ENCODE measurements at places on chromosomes 12 and 14.

- H3K27me3 ChIP-seq = no peaks in the 10 kb centered on the region
- DNase-seq = no peak
- H3K27ac ChIP-seq = no peak overlapping the region
- H3K4me3 ChIP-seq = no peak overlapping the region
These were observed 229.1 kb downstream of the PPM1H start for GRCh38 chr12:62705846-62706245.

GRCh38 chr12:32053881-32054624 lies 52.6 kb upstream of the BICD1 start:
- H3K4me1 ChIP-seq = no peaks in the 10 kb centered on the region
- no peaks in the 10 kb centered on the region for H3K36me3 ChIP-seq
- no peak overlapping the region for H3K4me3 ChIP-seq
- no peak overlapping the region for H3K27ac ChIP-seq

DNA sequence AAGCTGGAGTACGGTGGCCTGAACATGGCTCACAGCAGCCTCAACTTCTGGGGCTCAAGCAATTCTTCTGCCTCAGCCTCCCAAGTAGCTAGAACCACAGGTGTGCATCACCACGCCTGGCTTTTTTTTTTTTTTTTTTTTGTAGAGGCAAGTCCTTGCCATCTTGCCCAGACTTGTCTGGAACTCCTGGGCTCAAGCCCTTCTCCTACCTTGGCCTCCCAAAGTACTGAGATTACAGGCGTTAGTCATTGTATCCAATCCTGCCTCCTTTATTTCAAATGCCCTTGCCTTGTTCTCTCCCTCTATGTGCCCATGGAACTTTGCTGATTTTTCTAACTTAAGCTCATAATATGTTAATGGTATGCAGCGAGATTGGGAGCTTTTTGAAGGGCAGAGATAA lies 49.2 kb upstream of the PRICKLE1 start:
- no peak overlapping the region for H3K27ac ChIP-seq
- H3K4me3 ChIP-seq = no peak overlapping the region
- no peaks in the 10 kb centered on the region for H3K27me3 ChIP-seq
- no peaks in the 10 kb centered on the region for H3K36me3 ChIP-seq

DNA sequence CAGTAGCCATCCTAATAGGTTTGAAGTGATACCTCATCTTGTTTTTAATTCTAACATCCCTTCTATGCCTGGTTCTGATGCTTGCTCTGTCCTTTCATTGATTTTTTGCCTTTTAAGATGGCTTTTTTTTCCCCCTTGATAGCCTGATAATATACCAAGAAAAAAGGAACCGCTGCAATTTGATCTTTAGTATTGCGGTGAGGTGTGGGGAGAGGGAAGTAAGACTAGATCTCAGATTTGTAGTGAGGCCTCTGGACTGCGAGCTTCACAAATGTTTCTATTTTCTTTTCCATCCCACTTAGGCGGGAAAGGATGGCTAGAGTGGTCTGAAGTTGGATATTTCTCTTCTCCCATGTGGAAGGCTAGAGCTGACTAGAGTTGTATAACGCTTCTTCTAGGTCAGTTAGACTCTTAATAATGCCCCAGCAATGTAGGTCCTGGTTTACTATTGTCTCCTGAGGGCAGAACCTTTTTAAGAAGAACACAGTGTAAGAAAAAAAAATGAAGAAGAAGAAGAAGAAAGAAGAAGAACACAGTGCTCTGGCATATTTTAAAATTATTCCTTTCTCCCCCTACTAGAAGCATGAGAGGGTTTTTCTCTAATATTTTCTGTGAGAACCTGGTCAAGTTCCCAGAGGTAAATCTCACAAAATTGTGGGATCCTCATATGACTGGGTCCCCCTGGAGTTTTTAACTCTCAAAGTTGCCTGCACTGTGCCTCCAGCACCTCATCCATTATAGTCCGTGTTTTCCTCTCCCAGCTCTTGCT lies 11.9 kb upstream of the KLRB1 start:
- no peaks in the 10 kb centered on the region for H3K27me3 ChIP-seq
- no peak for DNase-seq
- no peak overlapping the region for H3K4me3 ChIP-seq
- H3K36me3 ChIP-seq = no peaks in the 10 kb centered on the region
- no peak overlapping the region for H3K27ac ChIP-seq

GRCh38 chr12:18054925-18055619 lies 34.9 kb downstream of the RERGL start:
- H3K4me3 ChIP-seq = no peak overlapping the region
- DNase-seq = no peak
- no peaks in the 10 kb centered on the region for H3K4me1 ChIP-seq
- no peaks in the 10 kb centered on the region for H3K36me3 ChIP-seq

GRCh38 chr12:102708108-102708507 lies 208.9 kb downstream of the PAH start:
- H3K27me3 ChIP-seq = no peaks in the 10 kb centered on the region
- H3K4me3 ChIP-seq = no peak overlapping the region
- no peaks in the 10 kb centered on the region for H3K4me1 ChIP-seq
- no peak overlapping the region for H3K27ac ChIP-seq

- no peaks in the 10 kb centered on the region for H3K27me3 ChIP-seq
- peaks cover 13% of the 10 kb centered on the region for H3K4me1 ChIP-seq
- H3K27ac ChIP-seq = no peak overlapping the region
These were observed 342.8 kb upstream of the SFSWAP start for GRCh38 chr12:131367983-131368667.

- H3K27ac ChIP-seq = no peak overlapping the region
- no peak overlapping the region for H3K4me3 ChIP-seq
- H3K27me3 ChIP-seq = no peaks in the 10 kb centered on the region
- H3K4me1 ChIP-seq = peaks cover 16% of the 10 kb centered on the region
- H3K36me3 ChIP-seq = no peaks in the 10 kb centered on the region
- DNase-seq = no peak
These were observed 215.5 kb downstream of the CRADD start for GRCh38 chr12:93892423-93893268.

DNA sequence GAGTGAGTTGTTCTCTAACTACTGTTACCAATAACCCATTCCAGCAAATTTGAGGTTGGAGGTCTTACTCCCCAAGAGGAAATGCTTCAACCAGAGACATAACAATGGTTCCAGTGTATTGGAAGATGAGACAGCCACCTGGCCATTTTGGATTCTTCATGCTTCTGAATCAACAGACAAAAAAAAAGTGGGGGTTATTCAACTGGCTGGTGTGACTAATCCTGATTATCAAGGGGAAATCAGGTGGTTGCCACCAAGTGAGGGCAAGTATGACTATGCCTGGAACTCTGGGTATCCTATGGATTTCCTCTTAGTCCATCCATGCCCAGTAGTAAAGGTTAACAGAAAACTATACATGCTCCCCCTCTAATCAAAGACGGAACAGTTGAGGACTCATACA lies 29.9 kb upstream of the ZNF641 start:
- H3K27me3 ChIP-seq = no peaks in the 10 kb centered on the region
- H3K4me3 ChIP-seq = no peak overlapping the region
- no peaks in the 10 kb centered on the region for H3K4me1 ChIP-seq
- DNase-seq = no peak

DNA sequence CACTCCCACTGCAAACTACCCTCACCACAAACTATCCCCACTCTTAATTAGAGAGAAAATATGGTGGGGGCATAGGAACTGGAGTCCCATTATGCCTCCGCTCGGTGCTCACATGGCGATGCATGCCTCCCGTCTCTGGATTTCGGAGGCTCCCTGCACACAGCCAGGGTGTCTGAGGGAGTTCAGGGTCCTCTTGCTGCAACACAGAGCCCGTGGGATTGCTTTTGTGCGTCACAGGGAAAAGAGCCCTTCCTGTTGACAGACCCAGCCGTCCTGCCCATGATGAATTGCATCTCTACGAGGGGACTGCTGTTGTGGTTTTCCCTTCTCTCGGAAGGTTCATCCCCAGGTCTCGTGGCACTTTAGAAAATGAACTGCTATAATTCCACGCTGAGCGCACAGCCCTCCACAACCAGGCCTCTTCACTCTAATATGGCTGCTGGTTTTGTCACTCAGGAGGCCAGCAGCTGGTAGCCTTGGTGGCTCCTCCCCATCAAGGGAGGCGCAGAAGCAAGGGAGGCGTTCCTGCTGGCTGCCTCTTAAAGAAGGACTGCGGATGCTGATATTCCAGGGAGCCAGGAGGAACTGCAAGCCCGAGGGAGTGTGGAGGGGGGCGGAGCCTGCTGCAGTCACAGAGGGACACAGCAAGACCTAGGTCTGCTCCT lies 158.0 kb downstream of the KCNA5 start:
- no peaks in the 10 kb centered on the region for H3K27me3 ChIP-seq
- no peak overlapping the region for H3K4me3 ChIP-seq
- no peaks in the 10 kb centered on the region for H3K4me1 ChIP-seq
- no peak for DNase-seq
- H3K27ac ChIP-seq = no peak overlapping the region
- no peaks in the 10 kb centered on the region for H3K36me3 ChIP-seq

GRCh38 chr12:68119250-68119649 lies 40.3 kb downstream of the IFNG start:
- H3K36me3 ChIP-seq = no peaks in the 10 kb centered on the region
- no peak overlapping the region for H3K4me3 ChIP-seq
- H3K27ac ChIP-seq = no peak overlapping the region

GRCh38 chr12:50598321-50598862 lies 93.6 kb downstream of the DIP2B start:
- peaks cover 5% of the 10 kb centered on the region for H3K4me1 ChIP-seq
- peak; percentile 40 for DNase-seq
- peak overlapping the region; percentile 6 for H3K27ac ChIP-seq
- H3K27me3 ChIP-seq = no peaks in the 10 kb centered on the region
- no peak overlapping the region for H3K4me3 ChIP-seq

DNA sequence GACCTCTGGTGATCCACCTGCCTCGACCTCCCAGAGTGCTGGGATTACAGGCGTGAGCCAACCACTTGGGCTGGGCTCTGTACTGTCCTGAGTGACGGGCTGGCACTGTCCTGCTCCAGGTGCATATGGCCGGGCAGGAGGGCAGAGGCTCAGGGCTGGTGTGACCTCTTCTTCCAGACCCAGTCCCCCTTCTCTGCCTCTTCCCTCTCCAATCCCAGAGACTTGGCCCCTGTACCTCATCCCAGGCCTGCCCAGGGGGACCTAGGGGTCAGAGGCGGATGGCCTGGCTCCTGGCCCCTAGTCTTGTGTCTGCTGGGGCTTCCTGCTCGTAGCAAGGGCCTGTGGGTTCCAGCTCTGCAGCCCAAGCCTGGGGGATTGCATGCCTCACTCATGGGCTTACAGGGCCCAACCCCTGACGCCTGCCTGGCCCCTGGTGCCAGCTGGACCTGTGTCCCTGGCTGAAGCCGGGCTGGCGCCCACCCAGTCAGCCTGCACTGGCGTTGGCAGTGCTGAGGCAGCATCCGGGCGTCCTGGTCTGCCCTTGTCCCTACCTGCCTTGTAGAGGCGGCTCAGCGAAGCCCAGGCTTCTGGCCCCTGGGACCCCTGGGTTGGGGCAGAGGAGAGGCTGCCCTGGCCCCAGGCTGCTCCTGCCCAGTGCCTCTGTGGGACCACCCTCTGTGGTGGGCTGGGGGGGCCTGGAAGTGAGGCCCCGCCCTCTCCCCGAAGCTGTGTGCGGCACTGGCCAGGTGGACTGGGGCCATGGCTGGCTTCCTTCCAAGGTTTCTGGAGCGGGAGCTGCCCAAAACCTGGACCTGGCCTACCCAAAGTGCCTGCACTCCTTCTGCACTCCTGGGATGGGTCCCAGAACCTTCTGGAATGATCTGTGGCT lies 4.3 kb downstream of the TEDC1 start:
- H3K4me3 ChIP-seq = no peak overlapping the region
- H3K27ac ChIP-seq = no peak overlapping the region
- peaks cover 5% of the 10 kb centered on the region for H3K4me1 ChIP-seq
- DNase-seq = no peak
- H3K36me3 ChIP-seq = no peaks in the 10 kb centered on the region

DNA sequence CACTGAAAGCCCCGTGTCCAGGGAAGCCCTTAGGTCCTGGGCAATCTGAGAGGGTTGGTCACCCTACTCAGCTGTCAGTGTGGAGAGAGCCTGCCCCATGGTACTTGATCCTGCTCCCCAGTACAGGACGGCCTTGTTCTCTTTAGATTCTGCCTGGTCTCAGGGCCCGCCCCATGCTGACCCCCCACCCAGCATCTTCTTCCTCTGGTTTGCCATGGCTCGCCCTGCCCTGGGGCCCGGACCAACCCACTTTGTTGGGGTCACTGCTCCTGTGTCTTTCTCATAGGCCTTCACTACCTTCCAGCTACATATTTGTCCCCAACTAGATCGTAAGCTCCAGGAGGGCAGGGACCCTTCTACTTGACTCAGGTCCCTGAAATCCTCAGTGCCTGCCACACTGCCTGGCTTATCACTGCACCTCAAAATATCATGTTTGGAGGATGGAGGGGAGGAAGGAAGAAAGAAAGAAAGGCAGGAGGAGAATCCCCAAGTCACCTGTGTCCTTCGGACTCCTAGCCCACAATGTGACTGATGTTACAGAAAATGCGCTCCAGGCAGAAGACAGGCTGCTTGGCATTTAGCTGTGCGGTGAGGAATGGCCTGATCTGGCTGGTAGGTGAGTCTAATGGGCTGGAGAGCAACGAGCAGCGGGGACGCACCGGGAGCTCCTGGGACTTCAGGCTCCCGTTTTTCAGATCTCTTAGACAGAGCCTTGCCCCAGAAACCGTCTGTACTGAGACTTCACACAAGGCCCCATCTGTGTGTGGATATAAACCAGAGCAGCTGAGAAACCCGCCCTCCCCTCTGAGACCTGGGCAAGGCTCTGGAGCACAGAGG lies 66.1 kb downstream of the C14orf132 start:
- H3K36me3 ChIP-seq = no peaks in the 10 kb centered on the region
- H3K27ac ChIP-seq = no peak overlapping the region
- no peak overlapping the region for H3K4me3 ChIP-seq

DNA sequence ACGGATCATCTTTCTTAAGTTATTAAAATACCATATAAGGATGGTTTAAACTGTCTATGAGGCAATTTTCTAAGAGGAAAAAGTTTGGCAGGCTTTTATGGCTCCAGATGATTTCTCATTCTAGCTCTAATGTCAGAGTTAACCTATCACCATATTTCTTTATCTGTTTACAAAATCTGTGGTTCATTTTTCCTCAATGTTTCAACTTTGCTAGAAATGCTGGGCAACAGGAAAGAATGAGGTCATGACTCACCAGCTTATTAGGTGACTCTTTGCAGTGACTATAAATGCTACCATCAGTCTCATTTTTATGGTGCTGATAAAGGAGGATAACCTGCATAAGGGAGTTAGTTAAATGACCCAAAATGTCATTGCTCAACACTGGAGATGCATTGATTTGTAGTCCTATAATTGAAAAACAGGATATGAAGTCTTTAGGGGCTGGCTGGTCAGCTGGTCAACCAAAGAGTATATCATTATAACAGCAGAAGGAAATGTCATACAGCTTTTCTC lies 45.3 kb upstream of the RAP1B start:
- H3K4me3 ChIP-seq = no peak overlapping the region
- no peaks in the 10 kb centered on the region for H3K27me3 ChIP-seq
- no peak overlapping the region for H3K27ac ChIP-seq
- H3K36me3 ChIP-seq = no peaks in the 10 kb centered on the region

Data from thyroid gland (tissue), 4 donors.